ENCODE measurements at places on chromosomes 4 and X.
A peak's percentile ranks its signal among the peaks of the same experiment; 100 is the strongest.

- no peak for DNase-seq
These were observed 714.9 kb downstream of the GRXCR1 start for GRCh38 chr4:43607400-43607799.

- no peak for DNase-seq
These were observed 69.4 kb upstream of the GATB start for GRCh38 chr4:151830168-151830567.

- DNase-seq, result no peak
These were observed 54.9 kb downstream of the PGRMC2 start for GRCh38 chr4:128232719-128233118.

GRCh38 chr4:119209077-119209476, 3.4 kb upstream of the USP53 start:
- DNase-seq, result peak; percentile 32

GRCh38 chr4:95510145-95510544, 38.6 kb downstream of the UNC5C start:
- DNase-seq, result no peak

DNA sequence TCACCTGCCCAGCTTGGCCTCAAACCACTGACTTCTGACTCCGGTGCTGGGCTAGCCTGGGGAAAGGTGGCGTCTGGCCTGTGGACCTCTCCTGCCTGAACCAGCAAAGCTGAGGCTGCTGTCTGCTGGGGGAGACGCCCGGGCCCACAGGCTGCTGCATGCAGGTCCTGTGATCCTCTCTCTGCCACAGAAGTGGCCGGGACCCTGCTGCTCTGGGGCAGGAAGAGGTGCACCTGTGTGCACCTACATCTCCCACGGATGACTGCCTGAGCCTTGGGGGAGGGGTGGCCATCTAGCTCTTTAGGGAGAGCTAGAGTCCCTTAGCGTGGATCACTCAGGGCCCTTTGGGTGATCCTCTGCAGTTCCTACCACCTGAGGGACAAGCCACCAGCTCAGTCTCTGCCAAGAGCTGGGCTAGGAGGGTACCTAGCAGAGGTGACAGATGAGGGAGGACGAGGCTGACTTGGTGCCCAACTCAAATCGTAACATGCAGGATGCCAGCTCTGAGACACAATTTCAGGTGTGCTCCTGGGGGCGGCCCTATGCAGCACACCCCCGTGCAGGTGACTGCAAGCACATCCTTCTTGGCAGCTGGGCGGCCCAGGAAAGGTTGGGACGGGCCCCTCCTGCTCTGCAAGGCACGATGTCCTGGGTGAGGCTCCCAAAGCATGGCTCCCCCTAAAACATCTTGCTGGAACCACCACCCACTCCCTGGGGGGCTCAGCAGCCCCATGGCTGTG, 22.5 kb downstream of the LETM1 start:
- no peak for DNase-seq

DNA sequence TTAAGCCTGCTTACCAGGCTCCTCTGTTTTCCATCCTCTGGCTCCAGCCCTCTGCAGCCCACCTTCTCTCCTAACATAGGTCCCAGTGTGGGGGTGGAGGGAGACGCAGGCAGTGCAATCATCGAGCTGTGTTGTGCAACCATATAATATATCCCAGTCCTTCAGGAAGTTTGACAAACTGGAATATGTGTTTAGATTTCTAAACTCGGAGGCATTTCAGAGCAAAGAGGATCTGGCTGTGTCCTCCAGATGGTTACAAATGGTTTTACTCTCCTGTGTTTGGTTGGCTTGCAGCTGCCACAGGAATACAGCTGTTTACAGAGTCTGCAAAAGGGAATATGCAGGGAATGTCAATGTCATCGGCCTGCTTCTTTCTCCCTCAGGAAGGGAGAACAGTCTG, 195.3 kb upstream of the LNX1 start:
- DNase-seq, result no peak

GRCh38 chr4:185151296-185151695, 8.2 kb downstream of the SLC25A4 start:
- no peak for DNase-seq

DNA sequence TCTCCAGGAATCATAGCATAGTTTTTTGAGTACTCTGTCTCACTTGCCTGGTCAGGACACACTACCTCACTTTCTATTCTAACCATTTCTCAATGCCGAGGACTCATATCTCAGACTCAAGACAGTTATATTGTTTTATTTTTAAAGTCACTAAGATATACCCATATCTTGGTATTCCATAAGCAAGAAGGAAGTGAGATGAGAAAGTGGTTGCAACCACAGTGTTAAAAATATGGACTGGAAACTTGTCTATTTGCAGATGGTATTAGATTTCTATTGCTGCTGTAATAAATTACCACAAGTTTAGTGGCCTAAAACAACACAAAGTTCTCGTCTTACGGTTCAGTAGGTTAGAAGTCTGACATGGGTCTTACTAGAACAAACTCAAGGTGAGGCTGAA, 344.8 kb upstream of the MAGEB2 start:
- no peak for DNase-seq

DNA sequence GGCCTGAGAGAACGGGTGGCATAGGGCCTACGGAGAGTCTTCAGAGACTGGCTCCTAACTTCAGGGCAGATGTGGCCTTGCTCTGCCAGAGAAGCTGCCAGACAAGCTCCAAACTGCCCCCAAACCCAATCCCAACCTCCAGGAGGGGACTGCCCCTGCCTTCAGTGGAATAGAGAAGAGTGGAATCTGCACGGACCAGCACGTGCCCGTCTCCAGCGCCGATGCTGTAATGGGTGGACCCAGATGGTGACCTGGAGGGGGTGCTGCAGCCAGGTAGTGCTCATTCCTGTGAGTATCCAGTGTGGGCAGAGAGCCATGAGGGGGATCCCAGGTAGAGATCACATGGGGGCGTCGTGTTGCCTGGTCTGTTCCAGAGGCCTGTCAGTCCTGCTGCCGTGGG, 73.2 kb upstream of the NKX1-1 start:
- no peak for DNase-seq

GRCh38 chr4:118866442-118866841, 22.2 kb upstream of the SYNPO2 start:
- DNase-seq, result no peak

DNA sequence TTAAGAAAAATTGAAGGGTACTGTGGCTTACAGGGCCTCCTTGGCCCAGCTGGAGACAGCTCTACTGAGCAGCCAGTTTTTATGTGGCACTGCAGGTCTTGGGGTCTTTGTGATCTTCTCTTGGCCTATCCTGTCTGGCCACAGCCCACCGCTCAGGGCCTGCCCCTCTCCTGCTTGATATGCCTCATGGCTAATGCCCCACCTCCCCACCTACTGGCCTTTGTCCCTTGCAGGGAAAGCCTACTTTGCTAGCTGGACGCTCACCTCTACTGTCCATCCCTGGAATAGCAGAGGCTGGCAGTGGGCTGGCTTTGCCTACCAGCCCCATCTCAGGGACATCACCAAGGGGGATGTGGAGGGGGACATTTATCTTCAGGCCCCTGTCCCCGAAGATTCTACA, 134.1 kb downstream of the PJA1 start:
- no peak for DNase-seq

- DNase-seq, result peak; percentile 72
These were observed at the start of gene TIMM8A for GRCh38 chrX:101348452-101349192. Gene TIMM8A, minus strand, starts transcription at chrX:101348742. Its CDS starts 78 bp downstream, at chrX:101348664.

GRCh38 chr4:54482529-54483200, 175.1 kb upstream of the KIT start:
- no peak for DNase-seq

- no peak for DNase-seq
These were observed 203.1 kb downstream of the SLC7A11 start for GRCh38 chr4:138039010-138039409.

DNA sequence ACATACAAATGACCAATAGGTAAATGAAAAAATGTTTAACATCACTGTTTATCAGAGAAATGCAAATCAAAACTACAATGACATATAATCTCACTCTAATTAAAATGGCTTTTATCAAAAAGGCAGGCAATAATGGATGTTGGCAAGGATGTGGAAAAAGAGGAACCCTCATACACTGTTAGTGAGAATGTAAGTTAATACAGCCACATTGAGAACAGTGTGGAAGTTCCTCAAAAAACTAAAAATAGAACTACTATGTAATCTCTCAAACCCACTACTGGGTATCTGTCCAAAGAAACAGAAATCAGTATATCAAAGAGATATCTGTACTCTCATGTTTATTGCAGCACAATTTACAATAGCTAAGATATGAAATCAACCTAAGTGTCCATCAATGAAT, 165.9 kb upstream of the HHIP start:
- no peak for DNase-seq
